ENCODE measurements at places on chromosomes 7 and 10.

DNA sequence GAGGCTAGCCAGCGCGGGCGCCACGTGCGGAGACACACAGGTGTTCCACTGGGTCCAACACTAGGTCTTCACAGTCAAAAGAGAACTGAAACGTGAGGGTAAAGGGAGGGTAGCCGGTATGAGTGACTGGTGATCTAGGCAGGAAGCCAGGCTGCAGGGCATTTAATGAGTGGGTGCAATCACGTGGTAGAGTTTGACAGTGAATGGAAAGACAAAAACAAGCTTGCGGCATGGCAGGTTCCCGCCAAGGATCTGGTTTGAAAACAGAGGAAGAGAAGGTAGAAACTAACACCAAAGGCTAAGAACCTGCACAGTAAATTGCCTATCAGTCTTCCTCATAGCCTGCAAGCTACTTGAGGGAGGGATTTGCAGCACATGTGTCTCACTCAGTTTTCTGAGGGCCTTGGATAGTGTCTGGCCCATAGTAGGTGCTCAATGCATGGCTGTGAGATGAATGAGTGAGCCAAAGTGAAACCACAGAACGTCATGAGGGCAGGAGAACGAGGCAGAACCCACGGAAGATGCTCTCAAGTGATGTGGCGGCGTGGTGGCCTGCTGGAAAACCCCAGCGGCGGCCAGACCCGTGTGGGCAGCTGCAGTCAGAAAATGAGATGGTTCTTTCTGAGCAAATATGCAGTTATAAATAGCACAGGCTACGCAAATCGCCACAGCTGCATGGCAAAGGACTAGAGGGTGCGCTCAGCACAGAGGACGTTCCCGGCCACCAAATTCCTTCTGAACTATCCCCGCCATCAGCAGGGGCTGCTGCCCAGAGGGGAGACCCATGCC is 183.6 kb upstream of the NFE2L3 start:
- no peak for DNase-seq

DNA sequence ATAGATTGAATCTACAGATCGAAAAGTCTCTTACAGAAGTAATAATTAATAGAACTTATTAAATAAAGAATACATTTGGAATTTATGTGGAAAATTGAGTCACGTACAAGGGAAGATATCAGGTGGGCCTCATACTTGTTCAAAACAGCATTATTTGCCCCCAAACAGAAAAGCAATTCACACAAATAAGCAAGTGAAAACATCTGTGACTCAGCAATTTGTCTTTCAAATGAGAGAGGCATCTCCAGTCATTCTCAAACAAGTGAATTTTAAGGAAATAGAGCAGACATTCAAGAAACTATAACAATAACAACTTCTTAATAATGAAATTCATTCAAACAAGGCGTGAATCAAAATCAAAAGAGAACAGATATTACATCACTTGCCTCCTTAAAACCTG is 50.1 kb downstream of the SEMA3A start:
- no peak for DNase-seq

GRCh38 chr10:86365346-86366032 is 1.1 kb downstream of the GRID1 start:
- DNase-seq = no peak

DNA sequence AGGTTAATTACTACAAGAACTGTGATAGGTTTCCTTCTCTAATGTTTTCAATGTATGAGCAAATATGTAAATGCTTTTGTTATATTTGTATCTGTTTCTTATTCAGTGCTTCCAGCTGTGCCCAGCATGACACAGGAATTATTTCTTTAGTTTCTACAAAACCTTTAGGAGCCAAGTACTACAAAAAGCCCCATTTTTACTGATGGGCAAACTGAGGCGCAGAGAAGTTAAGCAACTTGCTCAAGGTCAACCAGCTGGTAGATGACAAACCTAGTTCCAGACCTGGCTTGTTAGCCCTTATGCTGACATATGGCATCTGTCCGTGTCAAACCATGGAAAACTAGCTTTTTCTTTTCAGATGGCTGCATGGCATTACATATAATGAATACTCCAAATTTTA is 134.6 kb downstream of the JAZF1 start:
- no peak for DNase-seq

DNA sequence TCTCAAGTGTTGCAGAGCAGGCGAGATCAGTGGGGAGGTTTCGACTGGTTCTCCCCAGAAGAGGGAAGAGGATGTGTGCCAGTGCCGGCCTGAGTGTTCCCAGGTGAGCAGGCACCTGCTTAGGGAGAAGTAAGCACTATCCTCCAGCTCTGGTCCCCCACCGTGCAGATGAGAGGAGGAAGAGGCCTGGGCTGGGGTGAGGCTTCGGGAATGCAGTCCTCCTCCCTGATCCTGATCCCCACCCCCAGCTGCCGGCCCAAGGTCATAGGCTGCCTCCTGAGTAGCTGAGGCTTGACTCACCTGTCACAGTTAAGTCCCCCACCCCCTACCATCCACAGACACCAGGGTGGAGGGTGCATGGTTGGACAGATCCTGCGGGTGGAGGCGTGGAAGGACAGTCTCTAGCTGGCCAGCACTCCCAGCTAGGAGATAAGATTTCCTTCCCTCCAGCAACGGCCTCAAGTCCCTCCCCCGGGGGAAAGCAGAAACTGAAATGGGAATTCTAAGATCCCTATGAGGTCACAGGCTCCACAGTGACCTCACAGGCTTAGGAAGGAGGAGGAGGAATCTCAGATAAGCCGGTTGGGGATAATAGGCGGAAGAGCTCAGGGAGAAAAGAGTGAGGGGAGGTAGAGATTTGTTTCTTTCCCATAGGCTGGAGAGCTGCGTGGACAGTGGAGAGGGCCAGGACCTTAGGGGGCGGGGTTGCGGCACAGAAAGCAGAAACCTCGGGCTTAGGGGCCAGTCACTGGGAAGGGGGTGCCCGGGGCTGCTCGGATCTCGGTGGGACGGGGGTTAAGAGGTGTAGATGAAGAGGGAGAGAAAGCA is 1.0 kb downstream of the LRCH4 start:
- peak; percentile 83 for DNase-seq

- DNase-seq = no peak
These were observed 203.4 kb upstream of the GPR26 start for GRCh38 chr10:123462756-123463155.

DNA sequence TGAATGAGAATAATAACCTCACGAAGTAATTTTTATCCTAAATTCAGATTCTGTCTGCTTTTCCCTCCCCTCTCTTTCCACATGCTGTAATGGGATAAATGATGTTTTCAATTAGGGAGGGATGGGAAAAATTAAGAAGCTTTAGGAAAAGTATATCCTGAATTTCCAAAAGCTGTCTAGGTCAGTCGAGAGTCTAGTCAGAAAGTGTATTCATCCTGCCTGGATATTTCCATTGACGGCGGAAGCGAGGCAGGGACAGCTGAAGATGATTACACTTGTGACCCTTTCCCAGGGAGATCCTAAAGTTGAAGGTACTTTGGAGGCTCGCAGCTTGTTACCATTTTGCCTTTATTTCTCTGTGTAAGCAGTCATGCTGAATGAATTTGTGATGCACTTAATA is 204.1 kb downstream of the ZNF365 start:
- no peak for DNase-seq

- DNase-seq = no peak
These were observed 243.6 kb downstream of the BICC1 start for GRCh38 chr10:58756130-58756719.

DNA sequence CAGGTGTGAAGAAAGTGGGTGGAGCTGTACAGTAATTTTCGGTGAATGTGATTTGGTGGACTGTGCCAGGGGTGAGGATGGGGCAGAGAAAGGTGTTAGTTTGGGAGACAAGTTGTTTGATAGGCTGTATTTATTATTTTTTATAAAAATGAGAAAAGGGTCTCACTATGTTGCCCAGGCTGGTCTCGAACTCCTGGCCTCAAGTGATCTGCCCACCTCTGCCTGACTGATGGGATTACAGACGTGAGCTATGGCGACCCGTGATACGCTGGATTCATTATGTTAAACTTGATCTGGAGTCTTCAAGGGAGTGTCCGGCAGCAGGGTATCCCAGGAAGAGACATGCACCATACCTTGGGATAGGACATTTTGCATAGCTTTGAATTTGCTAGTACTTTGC is 1.3 kb downstream of the KAT6B start:
- DNase-seq = no peak

DNA sequence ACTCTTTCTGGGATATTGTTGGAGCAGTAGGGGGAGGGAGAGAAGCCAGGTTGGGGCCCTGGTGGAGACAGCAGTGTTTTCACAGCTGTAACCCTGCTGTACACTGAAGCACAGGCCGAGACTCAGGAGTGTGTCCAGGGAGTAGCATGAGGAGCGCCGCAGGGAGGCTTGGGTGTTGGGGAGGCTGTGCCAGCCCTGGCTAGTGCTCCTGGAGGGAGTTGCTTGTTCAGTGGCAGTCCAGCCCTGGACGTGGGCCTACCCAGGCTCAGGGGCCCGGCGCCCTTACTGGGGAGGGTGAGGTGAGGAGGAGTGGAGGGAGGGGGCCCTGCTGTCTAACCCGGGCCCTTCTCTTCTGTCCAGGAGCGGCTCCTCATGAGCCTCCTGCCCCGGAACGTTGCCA is 35.9 kb downstream of the ADCY1 start:
- no peak for DNase-seq

- no peak for DNase-seq
These were observed 20.3 kb upstream of the CD36 start for GRCh38 chr7:80618096-80618495.

DNA sequence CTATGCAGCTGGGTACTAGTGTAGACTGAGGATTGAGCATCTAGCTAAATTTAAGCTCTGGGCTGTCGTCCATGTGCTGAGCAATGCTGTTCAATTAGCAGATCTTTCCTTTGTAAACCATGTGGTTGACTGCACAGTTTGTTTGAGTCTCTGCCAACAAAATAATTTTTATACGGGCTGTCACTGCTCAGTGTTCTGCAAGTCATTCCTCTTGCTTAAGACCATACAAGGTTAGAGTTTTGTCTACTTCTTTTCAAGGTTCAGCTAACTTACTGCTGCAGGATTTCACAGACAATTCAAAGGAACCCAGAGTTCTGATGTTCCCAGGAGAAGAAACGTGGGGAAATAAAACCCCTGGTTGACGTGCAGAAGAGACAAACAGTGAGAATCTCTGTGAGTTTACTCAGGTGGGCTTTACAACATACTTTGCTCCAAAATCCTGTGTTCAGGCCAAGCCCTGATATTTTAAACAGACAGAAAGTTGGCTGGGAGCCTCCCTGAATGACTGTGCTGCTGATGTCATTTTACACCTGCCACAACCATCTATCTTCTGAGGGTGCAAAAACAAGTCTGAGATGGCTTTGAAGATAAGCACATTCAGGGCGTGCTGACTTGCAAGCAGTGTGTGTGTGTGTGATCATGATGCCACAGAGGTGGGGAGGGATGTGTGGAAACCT is 177.1 kb upstream of the SVIL start:
- no peak for DNase-seq

DNA sequence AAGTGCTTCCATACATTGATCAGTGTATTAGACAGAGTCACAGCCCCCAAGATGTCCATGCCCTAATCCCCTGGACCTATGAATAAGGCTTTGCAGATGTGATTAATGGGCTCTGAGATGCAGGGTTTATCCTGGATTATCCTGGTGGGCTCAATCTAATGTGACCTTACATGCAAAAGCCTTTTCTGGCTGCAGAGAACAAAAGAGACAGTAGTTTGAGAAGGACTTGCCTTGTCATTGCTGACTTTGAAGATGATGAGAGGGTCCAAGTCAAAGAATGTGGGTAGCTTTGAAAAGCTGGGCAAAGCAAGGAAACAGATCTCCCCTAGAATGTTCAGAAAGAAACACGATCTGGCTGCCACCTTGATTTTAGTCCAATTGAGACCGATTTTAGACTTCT is 238.7 kb downstream of the CCSER2 start:
- no peak for DNase-seq

DNA sequence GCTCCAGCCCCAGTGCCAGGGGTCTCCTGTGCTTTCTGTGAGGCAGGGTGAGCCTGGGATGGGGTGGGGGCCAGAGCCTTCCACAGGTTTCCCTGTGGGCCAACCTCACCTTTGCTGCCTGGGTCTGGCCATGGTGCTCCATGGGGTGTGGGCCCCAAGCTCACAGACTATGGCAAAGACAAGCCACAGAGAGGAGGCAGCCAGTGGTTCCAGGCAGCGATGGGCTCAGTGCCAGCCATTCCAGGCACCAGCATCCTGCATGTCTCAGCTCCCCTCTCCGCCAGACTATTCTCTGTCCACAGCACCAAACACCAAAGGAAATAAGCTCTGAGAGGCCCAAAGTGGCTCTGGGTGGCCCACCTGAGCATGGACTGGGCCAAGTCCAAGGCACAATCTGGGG is 133.5 kb downstream of the PTPN20 start:
- no peak for DNase-seq

DNA sequence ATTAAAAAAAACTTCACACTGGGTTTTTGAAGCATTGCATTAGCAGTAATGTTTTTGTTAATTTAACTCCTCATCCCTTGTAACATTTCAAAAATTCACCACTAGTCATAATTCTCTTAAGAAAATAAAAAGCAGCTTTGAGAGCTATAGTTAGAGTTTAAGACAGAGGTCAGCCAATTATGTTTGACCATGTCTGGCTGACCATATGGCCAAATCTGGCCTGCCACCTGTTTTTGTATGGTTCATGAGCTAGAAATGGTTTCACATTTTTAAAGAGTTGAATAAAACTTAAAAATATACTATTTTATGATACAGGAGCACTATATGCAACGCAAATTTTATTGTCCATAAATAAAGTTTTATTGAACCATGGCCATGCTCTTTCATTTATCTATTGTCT is 73.0 kb upstream of the LRRTM3 start:
- no peak for DNase-seq

DNA sequence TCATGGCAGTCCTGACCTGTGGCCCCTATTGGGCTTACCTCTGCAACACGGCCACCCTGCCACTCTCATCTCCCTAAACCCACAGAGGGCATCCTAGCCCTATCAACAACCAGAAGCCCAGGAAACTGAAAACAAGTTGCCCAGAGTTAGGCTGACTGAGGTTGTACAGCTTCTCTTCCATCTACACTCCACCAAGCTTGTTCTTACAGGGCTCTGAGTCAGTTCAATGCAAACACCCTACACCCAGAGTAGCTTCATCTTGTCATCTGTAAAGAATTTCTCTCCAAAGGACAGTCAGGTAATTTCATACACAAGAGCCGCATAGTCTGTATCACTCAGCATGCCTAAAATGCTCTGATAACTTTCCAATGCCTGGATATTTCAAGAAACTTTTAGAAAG is 175.4 kb downstream of the ARID5B start:
- no peak for DNase-seq

Data from SW480 (cell line).